Mesothelial cell of epicardium (in vitro differentiated cells): ENCODE measurements at places on chromosomes 6 and 20.
A peak's percentile ranks its signal among the peaks of the same experiment; 100 is the strongest.

DNA sequence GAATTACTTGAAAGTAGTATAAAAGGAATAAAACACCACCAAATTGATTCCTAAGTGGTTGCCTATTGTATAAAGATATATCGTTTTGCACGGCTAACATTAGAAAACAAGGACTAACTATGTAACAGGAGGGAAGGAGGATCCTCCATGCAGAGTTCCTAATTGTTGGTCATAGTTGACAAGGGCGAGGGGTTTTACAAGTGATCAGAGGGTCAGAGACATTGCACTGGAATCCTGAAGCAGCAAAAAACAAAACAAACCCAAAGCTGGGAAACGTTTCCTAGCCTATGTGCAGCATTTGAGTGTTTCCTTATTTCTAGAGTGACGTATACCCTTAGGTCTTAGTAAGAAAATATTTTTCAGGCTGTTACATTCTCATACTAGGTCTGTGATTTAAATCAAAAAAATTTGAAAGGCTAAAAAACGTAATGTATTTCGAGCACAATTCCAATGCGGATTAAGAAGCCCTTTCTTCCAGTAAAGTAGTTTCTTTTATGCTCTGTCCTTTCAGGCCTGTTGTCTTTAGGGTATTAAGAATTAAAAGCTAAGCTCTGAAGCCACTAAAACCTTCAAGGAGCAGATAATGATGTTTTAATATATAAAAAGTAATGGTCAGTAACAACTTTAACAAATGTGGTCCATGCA, 373.8 kb upstream of the MMS22L start:
- DNase-seq, result no peak

DNA sequence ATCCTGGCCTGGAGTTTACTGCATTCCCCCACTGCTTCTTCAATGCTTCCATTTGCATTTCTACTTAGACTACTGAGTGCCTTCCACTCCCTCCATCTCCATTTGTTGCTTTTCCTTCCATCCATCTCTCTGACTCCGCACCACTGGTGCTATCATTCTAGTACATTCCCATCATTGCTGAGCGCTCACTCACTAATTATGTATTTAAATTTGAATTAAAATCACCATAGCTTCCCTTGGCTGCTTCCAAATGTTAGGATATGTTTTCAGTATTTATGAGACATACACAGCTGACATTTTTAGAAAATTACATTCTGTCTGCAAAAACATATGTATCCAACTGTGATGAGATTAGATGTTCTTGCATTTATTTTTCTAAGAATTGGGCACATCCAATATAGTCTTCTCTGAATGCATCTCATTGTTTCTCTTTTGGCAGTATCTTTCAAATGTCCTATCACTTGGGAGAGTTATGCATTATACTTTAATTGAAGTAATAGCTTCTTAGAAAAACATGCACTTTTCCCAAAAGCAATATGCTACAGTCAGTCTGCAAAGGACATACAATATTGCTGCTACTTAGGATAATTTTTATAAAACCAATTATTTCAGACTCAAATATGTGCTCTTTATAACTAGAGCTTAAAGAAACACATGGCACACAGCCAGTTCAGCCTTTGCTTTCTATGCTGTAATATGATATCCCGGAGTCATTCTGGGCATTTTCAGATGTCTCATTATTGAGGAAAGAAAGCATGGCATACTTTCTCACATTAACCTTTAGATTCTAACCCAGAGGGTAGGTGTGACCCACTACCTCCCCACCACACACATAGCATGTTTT, 12.1 kb upstream of the COL21A1 start:
- peak; percentile 38 for DNase-seq

GRCh38 chr20:1122388-1123315, 4.2 kb downstream of the PSMF1 start:
- no peak for DNase-seq

GRCh38 chr20:19322061-19322985, 109.9 kb downstream of the SLC24A3 start:
- DNase-seq, result no peak

GRCh38 chr6:125923366-125923877, 33.1 kb upstream of the HINT3 start:
- no peak for DNase-seq

GRCh38 chr6:26383624-26384417, 913 bp downstream of the BTN2A2 start:
- DNase-seq, result no peak

GRCh38 chr6:163709693-163710092, 295.2 kb downstream of the QKI start:
- no peak for DNase-seq

GRCh38 chr20:2139250-2139649, 37.6 kb downstream of the STK35 start:
- DNase-seq, result no peak

DNA sequence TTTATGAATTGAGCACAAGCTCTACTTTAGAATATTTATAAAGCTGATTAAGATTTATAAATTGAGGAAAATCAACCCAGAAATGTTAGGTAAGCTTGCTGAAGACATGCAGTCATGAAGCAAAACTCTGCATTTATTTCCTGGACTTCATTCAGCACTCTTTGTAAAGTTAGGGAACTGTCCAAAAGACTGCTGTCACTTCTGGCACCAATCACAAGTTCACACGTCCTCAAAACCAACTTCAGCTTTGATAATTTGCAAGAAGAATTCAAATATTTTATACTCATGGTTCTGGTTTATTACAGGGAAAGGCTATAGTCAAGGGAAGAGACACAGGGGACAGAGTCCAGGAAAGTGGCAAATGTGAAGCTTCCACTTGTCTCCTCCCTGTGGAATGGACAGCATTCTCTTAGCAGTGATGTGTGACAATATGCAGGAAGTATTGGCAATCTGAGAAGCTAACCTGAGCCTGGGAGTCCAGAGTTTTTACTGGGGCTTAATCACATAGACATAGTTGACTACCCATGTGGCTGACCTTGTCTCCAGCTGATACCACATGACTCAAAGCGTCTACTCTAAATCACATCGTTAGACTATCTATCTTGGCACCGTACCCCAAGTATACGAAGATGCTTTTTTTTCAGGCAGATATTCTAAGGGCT, 85.4 kb downstream of the PPP1R14C start:
- DNase-seq, result no peak
